ENCODE measurements at places on chromosomes 13 and 19.

DNA sequence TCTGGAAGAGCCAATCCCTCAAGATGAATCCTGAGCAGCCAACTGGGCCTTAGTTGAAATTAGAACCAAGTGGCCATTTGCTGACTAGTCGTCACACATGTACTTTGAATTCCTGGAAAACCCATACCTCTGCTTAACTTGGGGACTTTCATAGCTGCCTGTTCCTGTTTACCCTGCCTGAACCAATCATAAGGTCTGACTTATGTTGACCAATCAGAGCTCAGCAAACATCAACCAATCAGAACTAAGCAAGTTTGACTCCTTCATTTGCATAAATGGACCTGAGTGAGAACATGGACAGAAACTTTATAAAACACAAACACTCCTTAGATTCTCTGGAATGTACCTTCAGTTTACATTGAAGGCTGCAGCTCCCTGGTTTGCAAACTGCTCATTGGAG, 50.8 kb downstream of the LATS2 start:
- DNase-seq: peak; percentile 36

DNA sequence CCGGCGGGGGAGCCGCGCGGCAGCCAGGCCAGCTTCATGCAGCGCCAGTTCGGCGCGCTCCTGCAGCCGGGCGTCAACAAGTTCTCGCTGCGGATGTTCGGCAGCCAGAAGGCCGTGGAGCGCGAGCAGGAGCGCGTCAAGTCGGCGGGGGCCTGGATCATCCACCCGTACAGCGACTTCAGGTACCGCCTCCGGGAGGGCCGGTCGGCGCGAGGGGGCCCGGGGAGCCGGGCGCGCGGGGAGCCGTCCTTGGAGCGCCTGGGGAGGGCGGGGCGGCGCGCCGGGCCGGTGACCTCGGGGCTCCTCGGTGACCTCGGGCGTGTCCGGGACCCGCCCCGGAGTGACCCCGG, 690 bp downstream of the HCN2 start:
- DNase-seq: no peak

DNA sequence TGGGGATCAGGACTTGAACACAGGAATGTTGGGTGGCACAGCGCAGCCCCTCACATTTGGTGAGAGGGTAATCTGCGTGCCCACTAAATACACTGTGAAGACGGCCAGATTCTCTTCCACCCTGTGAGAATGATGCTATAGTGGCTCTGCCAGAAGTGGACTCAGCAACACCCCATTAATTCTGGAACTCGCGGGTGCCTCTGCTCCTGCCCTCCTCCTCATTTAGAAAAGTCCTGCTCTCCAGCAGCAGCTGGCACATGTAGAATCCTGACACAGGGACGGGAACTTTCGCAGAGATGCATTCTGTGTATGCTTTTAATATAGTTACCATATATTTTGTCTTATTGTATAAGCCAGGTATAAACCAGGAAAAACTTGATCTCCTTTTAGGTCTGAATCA, 57.3 kb downstream of the EFNB2 start:
- no peak for DNase-seq

GRCh38 chr19:5182751-5183150, 157.9 kb downstream of the PTPRS start:
- DNase-seq: no peak

DNA sequence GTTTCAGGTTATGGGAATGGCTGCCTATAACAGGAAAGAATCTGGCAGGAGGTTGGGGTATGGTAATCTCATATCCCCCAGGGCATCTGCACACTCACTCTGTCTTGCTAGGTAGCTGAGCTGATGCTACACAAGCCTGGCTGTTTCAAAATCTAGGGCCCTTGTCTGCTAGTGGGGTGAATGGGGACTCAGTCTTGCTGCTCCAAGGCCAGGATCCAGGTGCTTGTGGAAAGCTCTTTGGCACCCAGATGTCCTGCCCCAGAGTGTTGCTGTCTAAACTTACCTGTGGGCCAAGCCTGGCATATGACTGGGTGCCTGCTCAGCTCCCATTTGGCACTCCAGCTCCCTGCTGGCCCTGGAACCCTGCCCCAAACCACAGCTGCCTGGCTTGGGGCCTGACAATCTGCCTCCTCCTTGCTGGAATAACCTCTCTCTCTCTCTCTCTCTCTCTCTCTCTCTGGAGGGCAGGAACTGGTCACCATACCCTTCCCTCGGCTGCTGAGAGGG, 158.1 kb upstream of the TSC22D1 start:
- no peak for DNase-seq

GRCh38 chr19:49689133-49690078, at the start of gene ADM5:
Gene ADM5 (plus strand): TSS chr19:49689594. CDS start chr19:49689838, 244 bp downstream.
- no peak for DNase-seq

GRCh38 chr13:73754727-73755292, 379.4 kb downstream of the KLF12 start:
- peak; percentile 46 for DNase-seq

Measured in inflammatory macrophage treated with lipopolysaccharide for 4 hours (primary cell).